Stimulated activated CD8-positive, alpha-beta memory T cell treated with anti-CD3 and anti-CD28 coated beads, Interleukin-4, amount 100 ng/mL, for 1 hour (primary cell): ENCODE measurements at places on chromosomes 1 and 21.

- no peak for DNase-seq
Observed at GRCh38 chr1:21647431-21648351, 21.5 kb downstream of the RAP1GAP start.

- DNase-seq: no peak
Observed at GRCh38 chr1:43427524-43427923, 26.2 kb downstream of the HYI start.

DNA sequence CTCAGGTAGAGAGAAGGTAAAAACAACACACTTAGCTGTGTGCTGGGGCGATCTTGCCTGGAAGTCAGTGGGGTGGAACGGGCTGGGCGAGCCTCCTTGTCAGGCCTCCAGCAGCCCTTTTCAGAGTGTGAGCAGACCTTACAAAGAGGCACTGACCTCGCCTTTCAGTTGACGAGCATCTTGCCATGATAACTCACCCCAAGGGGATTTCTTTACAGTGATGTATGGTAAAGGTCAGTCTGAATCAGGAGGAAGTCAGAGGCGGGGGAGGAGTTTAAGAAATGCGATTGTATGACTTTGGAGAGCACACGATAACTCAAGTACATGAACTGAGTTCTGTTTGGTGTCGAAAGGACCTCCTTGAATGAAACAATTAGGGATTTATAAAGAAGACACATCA is 326.5 kb upstream of the PROX1 start:
- no peak for DNase-seq

DNA sequence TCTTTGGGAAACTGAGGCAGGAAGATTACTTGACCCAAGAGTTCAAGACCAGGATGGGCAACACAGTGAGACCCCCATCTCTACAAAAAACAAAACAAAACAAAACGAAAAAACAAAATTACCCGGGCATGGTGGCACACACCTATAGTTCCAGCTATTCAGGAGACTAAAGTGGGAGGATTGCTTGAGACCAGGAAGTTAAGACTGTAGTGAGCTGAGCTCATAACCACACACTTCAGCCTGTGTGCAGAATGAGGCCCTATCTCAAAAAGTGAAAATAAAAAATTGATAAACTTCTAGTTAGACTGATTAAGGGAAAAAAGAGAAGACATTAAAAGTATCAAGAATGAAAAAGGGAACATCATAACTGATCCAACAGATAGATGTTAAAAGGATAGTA is 154.0 kb downstream of the RHOU start:
- no peak for DNase-seq

GRCh38 chr1:232876506-232877364 is 71.5 kb downstream of the MAP10 start:
- DNase-seq: no peak

DNA sequence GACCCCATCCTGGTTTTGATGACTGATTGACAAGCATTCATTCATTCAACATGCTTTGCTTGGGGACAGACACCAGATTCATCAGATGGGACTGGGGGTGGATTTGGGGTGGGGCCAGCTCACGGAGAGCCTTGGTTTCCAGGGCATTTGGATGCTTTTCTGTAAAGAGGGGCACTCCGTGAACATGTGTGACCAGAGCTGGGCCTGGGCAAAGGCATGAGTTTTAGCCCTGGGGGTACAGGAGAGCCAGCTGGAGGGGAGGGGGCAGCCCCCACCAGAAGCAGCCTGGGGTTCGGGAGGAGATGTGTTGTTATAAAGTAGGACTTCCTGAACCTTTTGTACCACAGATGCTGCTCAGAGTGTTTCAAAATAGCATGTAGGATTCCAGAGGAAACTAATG is 99.7 kb downstream of the RIPK4 start:
- no peak for DNase-seq

DNA sequence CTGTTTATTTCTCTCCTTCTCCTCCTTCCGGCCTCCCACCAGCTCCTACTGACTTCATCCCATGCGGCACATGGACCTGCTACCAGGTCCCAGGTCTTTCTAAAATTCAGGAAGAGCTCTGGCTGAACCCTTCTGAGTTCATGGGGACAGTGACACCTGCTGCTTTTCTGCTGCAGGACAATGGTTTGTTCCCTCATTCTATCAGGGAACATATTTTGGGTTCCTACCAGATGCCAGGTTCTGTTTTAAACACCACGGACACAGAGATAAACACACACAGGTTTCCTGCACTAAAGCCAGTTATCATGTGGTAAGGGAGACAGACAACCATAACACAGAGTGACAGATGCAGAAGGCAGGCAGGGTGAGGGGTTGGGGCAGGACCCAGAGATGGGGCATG is 114.0 kb upstream of the RAB4A start:
- no peak for DNase-seq

- DNase-seq: no peak
Observed at GRCh38 chr21:16590186-16590585, 860.4 kb downstream of the USP25 start.

- no peak for DNase-seq
Observed at GRCh38 chr1:77548285-77548684, 134.2 kb downstream of the ZZZ3 start.

DNA sequence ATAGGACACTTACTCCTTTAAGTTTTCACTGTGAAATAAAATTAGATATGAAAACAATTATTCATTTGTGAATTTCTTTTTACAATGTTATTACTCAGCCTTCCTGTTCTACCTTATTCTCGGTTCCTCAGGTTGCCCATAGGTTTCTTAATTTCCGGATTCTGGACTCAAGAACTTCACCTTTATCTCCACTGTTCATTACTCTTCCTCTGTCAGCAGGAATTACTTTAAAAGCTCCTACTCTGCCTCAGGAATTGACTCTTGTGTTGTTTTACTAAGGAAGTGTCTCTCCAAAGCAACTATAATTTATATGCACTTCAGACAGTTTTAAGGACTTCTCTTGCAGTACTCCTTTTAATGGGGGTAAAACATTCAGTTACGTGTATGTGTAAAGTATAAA is 123.8 kb downstream of the OSBPL9 start:
- no peak for DNase-seq

DNA sequence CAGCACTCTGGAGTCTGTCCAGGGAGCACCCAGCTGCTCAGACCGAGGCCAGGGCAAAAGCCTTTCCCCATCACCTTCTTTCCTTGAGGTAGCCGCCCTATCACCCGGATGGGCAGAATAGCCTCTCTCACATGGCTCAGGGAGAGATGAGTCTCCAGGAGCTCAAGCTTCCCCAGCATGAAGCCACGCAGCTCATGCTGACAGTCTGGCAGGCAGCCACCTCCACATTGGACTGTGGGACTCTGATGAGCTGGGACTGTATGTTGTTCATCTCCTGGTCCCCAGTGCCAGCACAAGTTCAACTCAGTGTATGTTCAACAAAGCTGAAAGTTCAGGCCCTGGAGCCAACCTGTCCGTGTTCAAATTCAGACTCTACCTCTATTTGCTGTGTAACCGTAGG is 75.2 kb upstream of the ZC3H12A start:
- no peak for DNase-seq

- no peak for DNase-seq
Observed at GRCh38 chr1:53316424-53316765, 11.5 kb downstream of the LRP8 start.

- DNase-seq: no peak
Observed at GRCh38 chr1:170881268-170882265, 53.8 kb upstream of the MROH9 start.

DNA sequence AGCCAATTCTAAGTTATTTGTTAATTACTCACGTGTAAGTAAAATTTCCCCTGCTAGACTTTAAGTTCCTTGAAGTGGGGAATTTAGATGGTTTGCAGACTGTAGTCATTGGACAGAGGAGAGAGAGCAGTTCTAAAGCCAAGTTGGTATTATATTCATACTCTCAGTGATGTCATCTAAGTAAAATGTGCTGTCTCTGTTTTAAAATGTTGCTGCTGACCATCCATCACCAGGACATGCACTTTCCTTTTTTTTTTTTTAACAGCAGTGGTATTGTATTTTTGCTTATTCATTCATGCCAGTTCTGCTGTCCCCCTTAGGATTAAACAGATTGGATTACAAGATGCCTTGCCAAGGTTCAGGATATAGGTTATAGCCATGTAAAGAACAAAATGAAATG is 2.3 kb downstream of the TTLL7 start:
- no peak for DNase-seq

GRCh38 chr1:94100785-94101612 is 19.9 kb downstream of the ABCA4 start:
- DNase-seq: no peak

DNA sequence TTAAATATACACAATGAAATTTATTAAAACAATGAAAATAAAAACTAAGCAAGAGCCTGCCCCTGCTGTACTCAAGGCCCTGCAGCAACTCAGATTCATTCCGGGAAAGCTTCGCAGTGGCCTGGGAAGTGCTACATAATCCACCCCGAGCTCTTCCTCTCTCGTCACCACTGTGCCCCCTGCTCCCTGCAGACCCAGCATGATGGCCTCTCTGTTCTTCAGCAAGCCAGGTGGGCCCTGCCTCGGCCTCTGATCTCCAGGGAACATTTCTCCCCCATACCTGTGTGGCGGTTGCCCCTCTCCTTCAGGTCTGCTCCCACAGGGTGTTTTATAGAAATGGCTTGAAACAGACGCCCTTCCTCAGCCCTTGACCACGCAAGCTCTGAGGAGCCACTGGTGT is 10.6 kb downstream of the RNF187 start:
- DNase-seq: no peak

- no peak for DNase-seq
Observed at GRCh38 chr1:30764939-30765555, 7.5 kb upstream of the LAPTM5 start.

DNA sequence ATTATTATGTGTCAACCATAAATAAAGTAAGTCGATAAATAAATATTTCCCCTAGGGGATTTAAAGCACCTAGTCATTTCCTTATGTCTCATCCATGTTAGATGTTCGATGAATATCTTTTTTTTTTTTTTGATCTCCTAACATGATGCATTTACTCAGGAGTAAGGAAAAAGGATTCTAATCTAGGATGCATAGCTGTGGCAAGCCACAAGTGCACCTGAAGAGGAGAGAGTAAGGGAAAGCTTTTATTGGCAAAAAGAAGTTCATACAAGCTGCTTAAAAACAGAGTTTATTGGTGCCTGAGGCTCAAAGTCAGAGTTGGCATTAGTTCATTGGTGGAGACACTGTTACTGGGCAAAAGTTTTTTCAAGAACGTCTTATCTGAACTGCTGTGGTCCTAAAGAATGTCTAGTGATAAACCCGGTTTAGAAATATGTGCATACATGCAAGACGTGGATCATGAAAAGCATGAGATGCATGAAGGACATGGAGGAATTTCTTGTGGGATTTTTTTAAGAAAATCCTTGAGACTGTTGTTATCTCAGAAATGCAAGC is 51.7 kb downstream of the SWT1 start:
- no peak for DNase-seq

DNA sequence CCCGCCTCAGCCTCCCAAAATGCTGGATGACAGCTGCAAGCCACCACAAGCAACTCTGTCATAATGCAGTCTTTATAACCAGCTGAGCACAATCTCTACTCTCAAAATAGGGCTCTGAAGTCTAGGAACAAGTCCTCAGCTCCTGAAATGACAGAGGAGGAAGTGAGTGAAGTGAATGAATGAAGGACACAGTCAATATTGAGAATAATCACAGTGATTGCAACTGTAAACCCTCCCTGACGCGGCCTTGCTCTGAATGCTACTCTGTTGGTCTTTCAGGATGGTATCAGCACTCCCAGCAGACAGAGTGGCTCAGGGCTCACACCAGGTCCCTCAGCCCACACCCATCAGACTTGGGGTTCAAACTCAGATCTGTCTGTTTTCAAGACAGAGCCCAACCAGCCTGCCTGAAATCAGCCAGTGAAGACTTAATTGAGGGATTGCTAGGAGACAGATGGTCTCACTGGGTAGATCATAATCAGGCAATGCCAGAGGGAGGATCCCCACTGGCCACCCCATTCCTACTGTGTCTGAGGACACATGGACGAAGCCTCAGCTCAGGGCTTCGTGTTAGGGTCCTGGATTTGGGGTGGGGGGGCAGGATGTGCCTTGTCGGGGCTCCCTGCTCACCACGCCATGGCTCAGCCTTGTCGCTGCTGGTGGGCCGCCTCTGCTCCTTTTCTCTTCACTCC is 20.9 kb downstream of the RNF187 start:
- DNase-seq: no peak

DNA sequence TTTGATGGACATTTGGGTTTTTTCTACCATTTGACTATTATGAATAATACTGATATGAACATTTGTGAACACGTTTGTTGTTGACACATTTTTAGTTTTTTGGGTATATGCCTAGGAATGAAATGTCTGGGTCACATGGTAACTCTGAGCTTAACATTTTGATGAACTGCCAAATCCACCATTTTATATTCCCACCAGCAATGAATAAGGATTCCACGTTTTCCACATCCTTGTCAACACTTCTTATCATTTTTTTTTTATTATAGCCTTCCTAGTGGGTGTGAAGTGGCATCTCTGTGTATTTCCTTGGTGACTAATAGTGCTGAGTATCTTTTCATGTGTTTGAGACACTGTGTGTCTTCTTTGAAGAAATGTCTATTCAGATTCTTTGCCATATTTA is 67.6 kb downstream of the RASAL2 start:
- DNase-seq: no peak

DNA sequence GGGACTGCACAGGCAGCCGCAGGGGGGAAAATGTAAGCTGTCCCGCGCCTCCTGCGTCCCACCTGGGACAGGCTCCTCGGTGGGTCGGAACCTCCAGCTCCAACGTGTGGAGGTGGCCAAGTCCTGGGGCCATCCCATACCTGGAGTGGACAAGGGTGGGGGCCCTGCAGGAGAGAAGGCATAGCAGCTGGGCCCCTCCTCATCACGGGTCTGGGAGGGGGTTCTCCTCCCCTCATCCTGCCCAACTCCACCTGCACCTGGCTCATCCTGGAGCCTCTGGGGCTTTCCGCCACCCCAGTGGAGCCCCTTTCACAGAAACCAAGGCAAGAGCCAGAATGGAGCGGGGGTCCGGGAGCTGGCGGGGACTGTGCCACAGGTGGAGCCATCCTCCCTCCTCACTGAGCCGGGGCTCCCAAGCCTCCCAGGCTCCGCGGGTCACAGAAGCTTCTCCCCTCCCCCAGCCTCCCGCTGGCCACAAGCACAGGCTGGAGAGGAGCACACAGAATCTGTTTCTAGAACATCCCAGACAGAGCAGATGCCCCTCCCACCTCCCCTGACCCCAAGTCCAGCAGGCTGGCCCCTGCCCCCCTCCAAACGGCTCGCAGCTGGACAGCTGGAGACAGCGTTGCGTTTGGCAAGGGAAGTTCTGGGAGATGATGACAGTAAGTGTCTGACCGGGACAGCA is 65.8 kb downstream of the MEGF6 start:
- no peak for DNase-seq

GRCh38 chr1:240705579-240705978 is 93.6 kb upstream of the GREM2 start:
- DNase-seq: no peak

GRCh38 chr1:198662821-198663220 is 24.0 kb downstream of the PTPRC start:
- no peak for DNase-seq
